ENCODE measurements at places on chromosomes 4 and X.

DNA sequence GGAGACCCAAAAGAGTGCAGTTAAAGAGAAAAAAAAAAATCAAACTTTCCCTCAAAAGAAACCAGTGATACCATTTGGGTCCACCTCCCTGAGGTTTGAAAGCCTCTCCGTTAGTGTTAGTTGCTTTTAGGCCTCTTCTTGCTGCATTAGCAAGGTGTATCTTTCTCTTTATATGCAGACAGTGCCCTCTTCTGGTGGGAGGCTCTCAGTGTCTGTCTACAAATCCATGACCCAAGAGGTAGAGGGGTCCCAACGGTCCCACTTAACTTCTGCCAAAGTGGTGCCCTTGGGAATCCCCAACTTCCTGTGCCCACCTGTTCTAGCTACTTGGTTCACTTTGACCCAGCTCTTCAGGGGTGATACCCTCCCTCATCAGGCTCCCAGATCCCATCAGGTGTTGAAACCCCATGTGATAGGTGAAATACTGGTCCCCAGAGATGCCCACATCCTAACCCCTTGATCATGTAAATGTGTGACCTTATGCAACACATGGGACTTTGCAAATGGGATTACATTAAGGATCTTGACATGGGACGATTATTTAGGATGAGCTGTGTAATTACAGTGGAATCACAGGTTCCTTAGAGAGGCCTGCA lies 63.7 kb upstream of the CD99 start:
- DNase-seq, result peak; percentile 64

GRCh38 chr4:106238820-106239420 lies 77.1 kb downstream of the TBCK start:
- no peak for DNase-seq

DNA sequence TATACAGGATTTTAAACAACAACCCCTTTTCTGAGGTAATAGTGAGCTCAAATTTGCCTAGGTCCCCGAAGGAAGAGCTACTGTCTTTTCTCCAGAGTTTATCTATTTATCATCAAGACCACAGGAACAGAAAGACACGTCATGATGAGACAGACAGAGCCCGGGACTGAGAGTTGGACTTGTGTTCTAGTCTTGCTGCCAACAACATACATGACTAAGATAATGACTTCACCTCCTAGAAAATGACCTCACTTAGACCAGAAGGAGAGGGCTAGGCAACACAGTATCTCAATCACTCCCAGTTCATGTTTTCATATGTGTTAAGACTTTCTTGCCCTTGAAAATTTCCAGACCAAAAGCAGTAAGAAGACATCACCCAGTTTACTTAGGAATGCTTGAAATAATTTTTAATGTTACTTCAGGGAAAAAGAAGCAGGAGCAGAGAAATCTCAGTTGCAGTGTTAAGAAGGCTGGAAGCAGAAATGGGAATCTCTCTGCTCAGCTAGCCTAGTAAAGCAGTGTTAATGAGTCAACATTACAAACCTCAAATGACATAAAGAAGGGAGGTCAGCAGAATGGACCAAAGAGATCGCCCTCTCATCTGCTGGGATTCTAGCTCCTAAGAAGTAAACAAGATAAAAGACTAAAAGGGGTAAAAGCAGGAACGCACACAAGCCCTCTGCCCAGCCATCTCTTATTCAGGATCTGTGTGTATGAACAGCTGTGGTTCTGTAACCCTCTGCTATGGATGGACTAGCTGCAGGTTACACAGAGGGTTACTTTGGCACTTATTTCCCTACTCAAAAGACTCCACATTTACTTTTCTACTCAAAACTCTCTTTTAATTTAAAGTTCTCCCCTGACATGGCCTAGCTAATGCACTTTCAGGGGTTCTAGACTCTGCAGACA lies 24.8 kb downstream of the PDGFC start:
- DNase-seq, result no peak

- no peak for DNase-seq
These were observed 219.2 kb downstream of the MAML3 start for GRCh38 chr4:139934708-139935195.

DNA sequence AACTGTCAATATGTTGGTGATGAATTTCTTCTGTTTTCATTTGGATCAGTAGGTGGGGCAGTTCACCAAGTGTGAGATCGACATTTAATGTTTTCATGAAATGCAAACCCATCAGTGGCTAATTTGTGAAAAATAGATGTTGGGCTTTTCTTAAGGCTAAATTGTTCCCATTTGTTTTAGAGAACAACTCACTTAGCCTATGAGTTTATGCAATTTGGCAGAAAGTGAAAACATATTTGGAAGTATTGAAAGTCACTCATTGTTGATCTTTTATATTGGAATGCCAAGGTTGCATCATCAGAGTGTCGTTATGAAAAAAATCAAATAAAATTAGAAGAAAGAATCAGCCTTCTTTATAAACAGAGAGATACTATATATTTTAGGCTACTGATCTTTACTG lies 132.4 kb downstream of the RPA4 start:
- DNase-seq, result no peak

GRCh38 chrX:153992180-153992579 lies 19.6 kb downstream of the TMEM187 start:
- no peak for DNase-seq

Measured in stimulated activated CD8-positive, alpha-beta memory T cell treated with anti-CD3 and anti-CD28 coated beads, Interleukin-4, amount 100 ng/mL, for 48 hours (primary cell).